ENCODE measurements at places on chromosomes 13 and 19.

- no peak for DNase-seq
Observed at GRCh38 chr19:48841571-48841970, 5.3 kb upstream of the HSD17B14 start.

DNA sequence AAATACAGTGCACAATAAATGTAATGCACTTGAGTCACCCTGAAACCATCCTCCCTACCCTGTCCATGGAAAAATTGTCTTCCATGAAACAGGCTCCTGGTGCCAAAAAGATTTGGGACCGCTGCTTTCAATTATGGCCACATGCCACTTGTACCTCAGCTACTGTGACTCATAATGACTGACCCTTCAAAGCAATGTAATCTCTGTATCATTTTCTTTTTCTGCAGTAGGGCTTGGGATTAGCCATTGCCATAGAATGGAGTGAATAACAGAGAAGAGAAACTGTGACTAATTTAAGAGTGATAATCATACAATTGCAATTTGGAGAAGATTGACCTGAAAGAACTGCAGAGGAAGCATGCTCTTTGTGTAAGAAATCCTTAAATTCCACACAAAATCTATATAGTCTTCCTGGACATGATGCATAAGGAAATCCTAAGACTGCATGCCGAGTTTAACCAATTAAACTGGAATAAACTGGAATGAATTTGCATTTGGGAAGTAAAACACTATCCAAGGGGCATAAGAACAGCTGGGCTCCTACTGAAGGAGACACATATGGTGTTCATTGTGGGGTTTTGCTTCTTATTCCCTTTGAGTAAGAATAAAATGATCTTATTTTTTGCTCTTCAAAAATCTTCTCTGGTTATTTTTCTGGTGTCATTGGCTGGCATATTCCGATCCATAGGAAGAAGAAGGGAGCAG is 59.5 kb upstream of the SLC7A1 start:
- DNase-seq: no peak

DNA sequence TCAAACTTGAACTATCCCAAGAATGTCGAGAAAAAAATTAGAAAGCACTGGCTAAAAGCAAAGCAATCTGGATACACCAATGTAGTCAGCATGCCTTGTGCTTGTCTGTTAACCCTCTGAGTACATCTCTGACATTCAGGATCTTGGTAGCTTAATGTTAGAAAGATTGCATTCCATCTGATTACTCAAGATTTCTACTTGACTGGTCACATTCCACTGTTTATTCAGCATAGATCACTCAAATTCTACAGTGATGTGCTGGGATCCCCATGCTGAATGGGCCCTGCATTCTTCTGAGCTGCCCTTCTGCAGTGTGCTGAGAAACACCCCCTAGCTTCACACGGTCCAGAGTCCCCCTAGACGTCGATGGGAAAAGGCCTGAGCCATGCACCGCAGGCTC is 295.4 kb upstream of the MAB21L1 start:
- no peak for DNase-seq

GRCh38 chr13:109874484-109875454 is 88.4 kb upstream of the IRS2 start:
- DNase-seq: no peak

GRCh38 chr13:114212158-114212495 is 22.6 kb upstream of the CDC16 start:
- no peak for DNase-seq

DNA sequence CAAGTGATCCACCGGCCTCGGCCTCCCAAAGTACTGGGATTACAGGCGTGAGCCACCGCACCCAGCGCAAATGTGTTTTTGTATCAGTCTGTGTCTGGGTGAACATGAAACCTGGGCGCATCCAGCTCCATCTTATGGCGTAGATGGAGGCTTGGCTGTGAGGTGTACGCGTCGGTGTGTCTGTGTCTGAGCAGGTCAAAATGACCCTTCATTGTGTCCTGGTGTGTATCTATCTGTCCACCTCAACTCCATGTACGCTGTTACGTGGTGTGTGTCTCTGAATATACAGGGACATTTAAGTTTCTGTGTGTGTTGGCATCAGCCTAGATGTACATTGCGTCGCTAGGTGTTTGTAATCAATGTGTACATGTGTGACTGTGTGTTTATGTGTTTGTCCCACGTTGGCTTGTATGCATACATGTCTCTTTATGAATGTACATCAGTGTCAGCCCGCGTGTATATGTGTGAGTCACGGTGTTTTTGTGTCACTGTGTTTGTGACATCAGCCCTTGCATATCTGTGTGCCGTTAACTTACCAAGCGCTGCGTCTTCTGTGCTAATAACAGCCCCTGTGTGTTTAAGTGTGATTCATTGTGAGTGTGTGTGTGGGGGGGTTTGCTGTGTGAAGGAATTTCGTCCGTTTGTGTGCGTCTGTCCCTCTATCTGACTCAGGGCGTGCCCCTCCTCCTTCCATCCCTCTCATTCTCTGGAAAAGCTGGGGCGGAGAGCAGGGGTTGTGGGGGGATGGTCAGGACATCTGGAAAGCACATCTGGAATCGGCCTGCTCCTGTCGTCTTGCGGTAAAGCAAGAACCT is 6.4 kb downstream of the AXL start:
- DNase-seq: peak; percentile 20

GRCh38 chr13:31878495-31878894 is 139.2 kb downstream of the RXFP2 start:
- DNase-seq: no peak

DNA sequence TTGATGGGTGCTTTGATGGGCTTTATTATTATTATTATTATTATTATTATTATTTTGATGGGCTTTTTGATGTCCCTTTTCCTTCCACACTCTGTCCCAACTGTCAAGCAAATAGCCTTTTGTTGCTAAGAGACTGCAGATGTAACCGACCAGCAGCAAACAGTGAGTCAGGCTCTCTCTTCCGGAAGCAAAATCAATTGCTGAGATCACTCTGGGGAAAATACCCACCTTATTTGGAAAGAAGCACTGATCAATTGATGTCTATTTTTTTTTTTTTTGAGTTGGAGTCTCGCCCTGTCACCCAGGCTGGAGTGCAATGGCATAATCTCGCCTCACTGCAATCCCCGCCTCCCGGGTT is 2.9 kb downstream of the LDLR start:
- peak; percentile 50 for DNase-seq

- DNase-seq: no peak
Observed at GRCh38 chr19:7471696-7472615, 16.9 kb downstream of the PEX11G start.

DNA sequence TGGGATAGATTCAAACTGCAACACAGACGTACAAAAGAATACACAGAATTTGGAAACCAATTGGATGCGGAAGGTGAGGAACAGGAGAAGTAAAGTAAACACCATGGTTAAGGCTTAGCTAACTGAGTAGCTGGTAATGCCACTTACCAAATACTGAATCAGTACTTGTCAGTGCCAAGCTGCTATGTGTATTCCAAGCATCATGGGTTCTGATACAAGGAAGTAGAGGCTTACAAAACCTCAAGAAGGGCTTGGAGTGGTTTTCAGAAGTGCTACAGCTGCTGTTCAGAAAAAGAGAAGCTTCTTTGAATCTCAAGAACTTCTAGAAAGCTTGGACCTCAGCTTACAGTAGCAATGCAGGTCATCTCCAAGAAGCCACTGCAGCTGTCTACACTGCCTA is 35.9 kb upstream of the DCT start:
- no peak for DNase-seq

- no peak for DNase-seq
Observed at GRCh38 chr13:34591129-34591528, 350.9 kb upstream of the NBEA start.

DNA sequence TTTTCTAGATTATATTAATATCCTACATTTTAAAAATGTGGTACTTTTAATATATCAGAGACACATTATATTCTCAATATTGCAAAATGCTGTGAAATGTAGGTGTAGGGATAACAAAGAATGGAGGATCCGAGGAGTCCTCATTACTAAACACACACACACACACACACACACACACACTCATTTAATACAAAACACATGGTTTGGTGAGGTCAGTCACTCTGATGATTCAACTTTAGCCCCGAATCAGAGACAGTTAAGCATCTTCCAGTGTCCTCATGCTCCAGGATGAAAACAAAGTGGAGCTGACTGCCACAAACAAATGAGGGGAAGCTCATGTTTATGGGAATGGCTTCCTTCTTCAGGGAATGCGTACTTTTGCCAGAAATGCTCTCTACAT is 147.5 kb downstream of the CYSLTR2 start:
- DNase-seq: no peak

DNA sequence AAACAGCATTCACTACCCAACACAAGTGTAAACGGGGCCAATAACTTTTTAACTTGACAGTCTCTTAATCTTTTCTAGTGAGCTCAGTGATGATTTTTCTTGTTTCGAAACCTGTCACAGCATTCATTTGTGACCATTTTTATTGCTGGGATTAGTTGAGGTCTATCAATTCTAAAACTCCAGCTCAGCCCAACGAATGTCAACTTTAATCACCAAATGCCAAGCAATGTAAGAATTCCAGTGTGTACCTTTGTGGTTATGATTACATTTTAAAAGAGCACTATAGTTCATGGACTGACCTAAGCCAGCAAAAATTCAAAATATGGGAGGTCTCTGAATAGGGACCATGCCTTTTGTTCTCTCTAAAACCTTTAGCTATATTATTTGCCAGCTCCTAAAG is 694.3 kb upstream of the SGCG start:
- DNase-seq: no peak

DNA sequence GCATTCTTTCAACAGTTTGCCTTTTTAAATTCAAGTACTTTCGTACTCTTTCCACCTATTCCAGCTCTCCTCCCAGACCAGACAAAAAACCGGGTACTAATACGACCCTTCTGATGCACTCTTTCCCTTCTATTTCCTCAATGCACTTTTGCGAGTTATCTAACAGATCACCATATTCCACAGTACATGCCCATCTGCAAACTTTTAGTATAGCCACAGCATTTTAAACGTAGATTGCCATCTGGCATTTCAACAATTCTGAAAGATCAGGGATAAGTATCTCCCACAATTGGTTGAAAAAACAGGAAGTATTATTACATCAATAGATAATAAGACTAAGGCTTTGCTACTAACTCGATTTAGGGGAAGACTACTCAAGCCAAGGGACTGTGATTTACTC is 31.5 kb downstream of the RBM26 start:
- no peak for DNase-seq

DNA sequence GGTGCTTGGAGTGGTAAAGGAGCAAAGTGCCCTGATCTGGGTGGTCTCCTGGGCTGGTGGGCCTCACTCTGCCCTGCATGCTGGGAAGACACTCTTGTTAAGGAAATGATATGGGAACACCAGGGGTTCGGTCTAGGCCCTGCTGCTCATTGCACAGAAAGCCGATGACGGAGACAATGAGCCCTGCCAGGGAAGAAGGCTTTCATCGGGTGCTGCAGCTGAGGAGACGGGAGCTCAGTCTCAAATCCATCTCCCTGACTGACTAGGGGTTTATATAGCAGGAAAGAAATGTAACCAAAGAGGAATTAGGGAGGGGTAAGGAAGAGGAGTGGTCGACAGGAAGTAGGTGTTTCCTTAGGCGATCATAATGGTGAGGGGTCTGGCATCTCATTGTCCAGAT is 253.4 kb downstream of the TEX29 start:
- DNase-seq: no peak

DNA sequence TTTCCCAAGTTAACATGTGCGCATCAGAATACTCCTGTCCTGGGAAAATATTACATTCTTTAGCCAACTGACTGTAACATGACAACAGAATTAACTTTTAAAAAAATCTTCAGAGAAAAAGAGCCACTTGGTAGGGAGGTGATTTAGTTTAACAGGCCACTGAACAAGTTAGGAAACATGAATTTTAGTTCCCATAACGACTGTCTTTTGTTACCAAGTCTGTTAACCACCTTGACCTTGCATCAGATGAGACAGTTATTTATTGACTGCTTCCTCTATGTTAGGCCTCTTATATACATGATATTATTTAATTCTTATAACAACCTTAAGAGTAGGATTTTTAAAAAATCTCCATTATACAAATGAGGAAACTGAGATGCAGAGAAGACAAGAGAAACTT is 268.6 kb downstream of the NDFIP2 start:
- DNase-seq: no peak

- DNase-seq: no peak
Observed at GRCh38 chr13:44860454-44860853, 128.8 kb downstream of the NUFIP1 start.

DNA sequence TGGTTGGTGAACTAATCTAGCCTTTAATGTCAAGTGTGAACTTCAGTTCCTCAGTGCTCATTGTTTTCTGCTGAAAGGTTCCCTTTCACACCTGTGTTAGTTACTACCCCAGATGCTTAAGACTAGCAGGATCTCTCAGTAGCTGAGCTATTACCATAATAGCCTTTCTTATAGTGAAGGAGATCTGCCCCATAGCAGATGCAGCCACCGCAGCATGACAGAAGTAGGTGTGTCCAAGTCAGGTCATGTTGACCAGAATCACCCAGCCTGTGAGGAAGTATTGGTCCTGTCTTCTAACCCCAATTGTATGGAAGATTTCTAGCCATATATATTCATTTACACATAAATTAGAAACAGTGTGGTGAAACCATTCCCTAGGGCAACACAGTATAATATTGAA is 37.3 kb downstream of the ZAR1L start:
- no peak for DNase-seq

DNA sequence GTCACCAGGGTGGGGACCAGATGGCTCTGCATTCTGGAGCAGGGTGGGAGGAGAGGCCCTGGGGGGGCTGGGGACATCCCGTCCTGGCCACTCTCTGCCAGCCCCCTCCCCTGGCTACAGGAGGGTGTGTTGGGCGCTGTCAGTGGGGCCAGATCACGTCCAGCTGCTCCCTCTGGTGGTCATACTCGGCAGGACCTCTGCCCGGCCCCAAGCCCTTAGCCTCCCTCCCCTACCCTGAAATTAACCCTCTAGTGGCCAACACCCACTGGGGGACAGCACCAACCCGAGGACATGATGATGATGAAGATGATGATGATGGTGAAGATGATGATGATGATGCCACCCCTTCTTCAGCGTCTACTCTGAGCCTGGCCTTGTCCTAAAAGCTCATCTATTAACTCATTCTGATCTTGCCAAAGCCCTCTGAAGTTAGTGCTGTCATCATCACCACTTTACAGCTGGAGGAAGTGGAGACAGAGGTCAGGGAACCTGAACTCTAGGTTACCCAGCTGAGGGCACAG is 590 bp upstream of the LGI4 start:
- peak; percentile 66 for DNase-seq

- DNase-seq: peak; percentile 77
Observed at GRCh38 chr19:18112989-18113478, 15.5 kb downstream of the MAST3 start.

DNA sequence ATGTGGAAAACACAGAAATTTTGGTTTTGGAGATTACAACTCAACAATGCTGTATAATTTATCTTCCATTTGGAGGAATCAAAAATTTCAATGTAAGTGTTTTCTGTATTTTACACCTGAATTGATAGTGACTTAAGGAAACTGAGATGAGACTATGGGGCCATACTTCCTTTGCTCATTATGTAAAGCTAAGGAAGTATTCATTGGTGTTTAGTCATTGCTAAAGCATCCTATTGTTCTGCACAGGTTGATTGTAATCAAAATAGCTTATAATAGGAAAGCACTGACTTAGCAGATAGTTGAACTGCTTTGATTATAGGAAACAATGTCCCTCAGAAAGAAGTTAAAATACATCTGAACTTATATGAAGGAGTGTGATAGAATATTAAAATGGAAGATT is 244.4 kb upstream of the SLITRK5 start:
- DNase-seq: no peak

- DNase-seq: no peak
Observed at GRCh38 chr13:45289936-45290563, 50.9 kb downstream of the TPT1 start.

Measured in activated CD4-positive, alpha-beta T cell treated with anti-CD3 and anti-CD28 coated beads, Interleukin-2, amount 50 U/mL, for 1 hour (primary cell).